ENCODE measurements at places on chromosomes 13 and 19.

DNA sequence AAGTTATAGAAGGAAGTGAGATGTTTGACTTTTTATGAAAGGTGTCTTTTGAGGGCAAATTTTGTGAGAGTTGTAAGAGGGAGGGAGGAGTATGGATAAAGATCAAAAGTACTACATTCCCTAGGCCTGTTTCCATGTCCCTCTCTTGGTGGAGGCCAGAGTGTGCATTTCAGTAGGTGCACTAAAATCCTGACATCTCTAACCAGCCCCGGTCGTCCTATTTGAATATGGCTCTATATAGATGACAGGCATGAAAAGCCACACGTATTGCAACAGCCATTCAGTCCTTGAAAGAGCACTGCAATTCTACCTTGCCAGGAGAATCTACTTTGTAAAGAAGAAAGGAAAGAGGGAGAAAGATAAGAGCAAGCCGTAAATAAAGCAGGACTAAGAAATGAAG is 510.1 kb downstream of the IRS2 start:
- H3K4me1 ChIP-seq, result no peaks in the 10 kb centered on the region
- no peak overlapping the region for H3K27ac ChIP-seq
- H3K4me3 ChIP-seq, result no peak overlapping the region
- H3K27me3 ChIP-seq, result no peaks in the 10 kb centered on the region

DNA sequence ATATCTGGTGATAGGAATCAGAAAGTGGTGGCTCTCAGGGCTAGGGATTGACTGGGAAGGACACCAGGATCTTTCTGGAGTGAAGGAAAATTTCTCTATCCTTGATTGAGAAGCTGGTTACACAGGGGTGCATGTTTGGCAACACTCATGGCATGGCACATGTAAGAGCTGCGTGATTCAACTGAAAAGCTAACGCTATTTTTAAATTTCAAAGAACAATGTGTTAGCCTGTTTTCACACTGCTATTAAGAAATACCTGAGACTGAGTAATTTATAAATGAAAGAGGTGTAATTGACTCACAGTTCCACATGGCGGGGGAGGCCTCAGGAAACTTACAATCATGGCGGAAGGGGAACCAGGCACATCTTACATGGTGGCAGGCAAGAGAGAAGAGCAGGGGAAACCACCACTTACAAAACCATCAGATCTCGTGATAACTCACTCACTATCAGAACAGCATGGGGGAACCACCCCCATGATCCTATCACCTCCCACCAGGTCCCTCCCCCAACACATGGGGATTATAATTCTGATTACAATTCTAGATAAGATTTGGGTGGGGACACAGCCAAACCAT is 7.4 kb downstream of the SIGLEC8 start:
- H3K36me3 ChIP-seq, result peaks cover 15% of the 10 kb centered on the region
- peaks cover 2% of the 10 kb centered on the region for H3K27me3 ChIP-seq
- peaks cover 36% of the 10 kb centered on the region for H3K4me1 ChIP-seq

DNA sequence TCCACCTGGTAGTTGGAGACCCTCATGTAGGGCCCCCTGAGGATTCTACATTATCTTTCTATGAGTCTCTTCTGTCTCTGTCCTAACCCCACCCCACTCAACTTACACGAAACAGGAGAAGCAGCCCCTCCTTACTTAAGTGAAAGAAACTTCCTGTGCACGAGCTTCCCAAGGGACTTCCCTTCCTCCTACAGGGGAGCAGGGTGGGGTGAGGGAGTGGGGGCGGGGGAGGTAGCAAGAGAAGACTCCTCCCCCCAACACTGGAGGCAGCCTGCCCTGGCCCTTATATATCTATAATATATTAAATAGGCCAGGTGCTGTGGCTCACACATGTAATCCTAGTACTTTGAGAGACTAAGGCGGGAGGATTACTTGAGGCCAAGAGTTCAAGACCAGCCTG is 5.5 kb upstream of the PDE4C start:
- peaks cover 67% of the 10 kb centered on the region for H3K27me3 ChIP-seq
- DNase-seq, result no peak
- no peaks in the 10 kb centered on the region for H3K36me3 ChIP-seq
- no peak overlapping the region for H3K27ac ChIP-seq
- H3K4me1 ChIP-seq, result peaks cover 12% of the 10 kb centered on the region

DNA sequence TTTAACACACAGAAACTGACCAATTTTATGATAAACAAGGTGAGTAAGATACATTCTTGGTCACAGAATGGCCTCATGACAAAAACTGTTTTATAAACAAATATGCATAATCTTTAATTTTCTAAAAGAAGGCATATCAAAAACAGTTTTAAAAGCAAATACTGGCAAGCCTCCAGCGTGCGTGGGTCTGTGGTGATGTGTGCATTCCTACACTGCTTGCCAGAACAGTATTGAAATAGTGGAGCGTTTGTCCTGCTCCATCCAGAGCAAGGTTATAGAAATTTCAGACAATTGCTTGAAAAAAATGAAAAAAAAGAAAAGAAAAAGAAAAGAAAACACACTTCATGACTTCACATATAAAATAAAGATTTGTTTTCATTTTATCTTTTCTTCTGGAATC is 140.9 kb downstream of the MZT1 start:
- no peak for DNase-seq
- peaks cover 3% of the 10 kb centered on the region for H3K27me3 ChIP-seq
- no peaks in the 10 kb centered on the region for H3K36me3 ChIP-seq
- no peak overlapping the region for H3K4me3 ChIP-seq
- H3K27ac ChIP-seq, result no peak overlapping the region

DNA sequence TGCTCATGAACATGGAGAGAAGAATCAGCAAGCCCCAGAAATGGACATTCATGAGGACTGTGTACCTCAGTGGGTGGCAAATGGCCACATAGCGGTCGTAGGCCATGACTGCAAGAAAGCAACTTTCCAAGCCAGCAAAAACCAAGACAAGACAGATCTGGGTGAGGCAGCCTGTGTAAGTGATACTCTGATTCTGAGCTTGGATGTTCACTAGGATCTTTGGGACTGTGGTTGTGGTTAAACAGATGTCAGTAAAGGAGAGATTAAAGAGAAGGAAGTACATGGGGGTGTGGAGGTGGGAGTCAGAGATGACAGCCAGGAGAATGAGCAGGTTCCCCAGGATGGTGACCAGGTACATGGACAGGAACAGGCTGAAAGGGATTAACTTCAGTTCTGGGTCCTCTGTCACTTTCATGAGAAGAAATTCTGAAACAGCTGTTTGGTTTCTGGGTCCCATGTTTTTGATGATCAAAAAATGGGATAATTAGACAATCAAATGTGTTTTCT is at the start of gene OR7G1:
Gene OR7G1 (minus strand): TSS at position 457 of the 507 bp plus-strand sequence. CDS start 0 bp downstream, at position 457.
- no peaks in the 10 kb centered on the region for H3K36me3 ChIP-seq
- no peak within 1 kb of the TSS for H3K27ac ChIP-seq

Data from activated CD8-positive, alpha-beta T cell treated with anti-CD3 and anti-CD28 coated beads for 36 hours (primary cell).